ENCODE measurements at places on chromosomes 12 and 14.
A peak's percentile ranks its signal among the peaks of the same experiment; 100 is the strongest.

DNA sequence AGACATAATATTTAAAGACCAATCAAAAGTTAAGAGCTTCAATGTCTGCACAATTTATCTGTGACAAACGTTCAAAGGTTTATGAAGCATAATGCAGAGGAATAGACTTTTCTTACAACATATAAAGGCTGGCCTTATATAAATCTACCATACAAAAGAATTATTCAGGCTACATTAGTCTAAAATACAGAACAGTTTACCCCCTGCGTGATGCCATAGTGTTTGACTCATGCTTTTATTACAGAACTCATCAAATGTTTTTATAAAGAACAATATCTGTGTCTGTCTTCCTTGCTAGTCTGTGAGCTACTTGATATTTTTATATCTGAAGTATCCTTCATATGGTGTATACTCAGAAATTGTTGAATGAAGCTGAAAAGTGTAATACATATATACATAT is 1084.5 kb upstream of the FLRT2 start:
- DNase-seq: no peak

GRCh38 chr14:89485264-89485663 is 68.2 kb upstream of the FOXN3 start:
- no peak for DNase-seq

- DNase-seq: no peak
Observed at GRCh38 chr14:25089496-25089895, 39.5 kb upstream of the STXBP6 start.

DNA sequence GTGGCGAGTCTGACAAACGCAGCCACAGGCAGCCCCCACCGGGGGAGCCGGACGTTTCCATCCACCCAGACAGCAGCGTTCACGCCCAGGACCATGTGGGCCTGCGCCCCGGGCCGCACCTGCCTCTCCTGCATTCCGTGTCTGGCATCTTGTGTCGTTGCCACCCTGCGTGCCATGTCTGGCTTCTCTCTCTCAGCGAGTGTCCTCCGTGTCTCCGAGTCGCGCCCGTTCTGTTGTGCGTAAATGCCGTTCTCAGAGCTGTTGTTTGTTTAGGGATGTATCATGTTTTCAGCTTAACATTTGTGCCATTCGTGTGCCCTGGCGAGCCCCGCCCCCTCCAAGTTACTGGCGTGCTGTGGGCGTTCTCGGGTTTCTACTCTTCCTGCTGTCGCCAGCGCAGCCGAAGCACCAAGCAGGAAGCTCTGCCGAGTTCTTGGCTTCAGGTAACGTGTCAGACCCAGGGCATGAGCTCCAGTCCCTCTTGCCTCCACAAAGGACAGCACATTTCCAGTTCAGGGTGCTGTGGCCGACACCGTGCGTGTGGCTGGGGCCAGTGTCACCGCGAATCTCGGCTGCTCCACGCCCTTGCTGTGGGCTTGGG is 34.6 kb downstream of the NOC4L start:
- DNase-seq: peak; percentile 38

DNA sequence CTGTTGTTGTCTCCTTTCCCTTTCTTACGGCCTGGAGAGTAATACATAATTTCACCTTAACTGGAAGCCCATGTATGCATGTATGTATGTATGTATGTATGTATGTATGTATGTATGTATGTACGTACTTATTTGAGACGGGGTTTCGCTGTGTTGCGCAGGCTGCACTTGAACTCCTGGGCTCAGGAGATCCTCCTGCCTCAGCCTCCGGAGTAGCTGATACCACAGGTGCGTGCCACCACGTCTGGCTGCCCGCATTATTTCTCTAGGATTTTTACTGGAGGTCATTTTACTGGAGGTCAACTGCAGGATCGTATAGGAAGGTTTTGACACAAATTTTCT is 644 bp upstream of the OS9 start:
- no peak for DNase-seq

DNA sequence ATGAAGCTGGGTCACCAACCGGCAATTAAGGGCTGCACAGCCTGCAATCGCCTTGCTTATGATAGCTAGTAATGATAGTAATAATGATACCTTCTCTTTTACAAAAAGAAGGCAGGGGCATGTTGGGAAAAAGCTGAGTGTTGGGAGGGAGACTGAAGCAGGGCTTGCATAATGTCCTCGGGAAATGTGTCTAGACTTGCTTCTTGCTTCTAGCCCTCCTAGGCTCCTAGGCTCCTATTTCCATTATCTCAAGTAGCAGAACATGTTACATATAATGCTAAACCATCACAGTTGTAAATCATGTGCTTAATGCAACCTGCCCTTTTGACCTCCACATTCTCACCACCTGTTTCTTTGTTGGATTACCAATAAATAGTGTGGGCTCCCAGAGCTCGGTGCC is 18.7 kb downstream of the RERGL start:
- DNase-seq: no peak

DNA sequence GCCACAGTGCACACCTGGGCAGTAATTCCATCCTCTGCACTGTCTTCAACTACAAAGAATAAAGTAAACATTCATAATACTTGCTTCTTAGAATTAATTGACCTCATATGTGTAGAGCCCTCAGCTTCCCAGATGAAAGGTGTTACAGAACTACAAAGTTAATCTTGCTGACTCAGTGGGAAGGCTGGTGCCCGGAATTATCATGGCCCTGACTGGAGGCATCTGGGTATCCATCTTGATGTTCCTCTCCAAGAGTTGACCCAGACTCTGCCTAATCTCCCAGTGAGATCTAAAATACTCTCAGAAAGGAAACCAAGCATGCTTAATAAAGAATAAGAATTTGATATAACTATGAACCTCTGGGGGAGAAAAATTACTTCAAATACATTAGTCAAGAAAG is 147.0 kb upstream of the ARID2 start:
- DNase-seq: no peak

DNA sequence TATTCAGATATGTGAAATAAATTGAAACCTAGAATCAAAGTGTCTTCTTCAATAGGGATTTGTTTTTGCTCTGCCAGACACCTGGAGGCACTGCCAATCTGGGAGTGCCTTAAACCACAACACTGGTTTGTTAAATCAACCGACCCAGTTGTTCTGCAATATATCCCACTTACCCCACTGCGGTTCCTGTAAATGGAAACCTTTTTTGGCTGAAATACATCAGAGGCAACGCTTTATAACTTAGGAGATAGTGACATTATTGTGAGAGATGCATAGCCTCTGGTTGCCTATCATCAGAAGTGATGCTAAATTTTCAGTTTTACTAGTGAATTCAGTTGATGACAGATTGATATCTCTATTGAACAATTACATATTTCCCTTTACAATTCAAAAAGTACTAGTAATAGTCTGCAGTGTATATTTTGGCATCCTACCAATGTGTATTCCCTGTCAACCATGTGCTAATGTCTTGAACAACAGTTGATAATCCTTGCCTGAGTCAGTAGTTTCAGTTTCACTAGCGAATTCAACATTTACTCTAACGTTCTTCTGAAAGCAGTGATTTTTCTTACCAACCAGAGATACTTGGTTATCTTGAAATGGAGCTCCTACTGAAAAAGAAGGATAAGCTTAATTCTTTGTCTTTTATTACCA is 30.5 kb downstream of the PPP2R5C start:
- DNase-seq: peak; percentile 49

DNA sequence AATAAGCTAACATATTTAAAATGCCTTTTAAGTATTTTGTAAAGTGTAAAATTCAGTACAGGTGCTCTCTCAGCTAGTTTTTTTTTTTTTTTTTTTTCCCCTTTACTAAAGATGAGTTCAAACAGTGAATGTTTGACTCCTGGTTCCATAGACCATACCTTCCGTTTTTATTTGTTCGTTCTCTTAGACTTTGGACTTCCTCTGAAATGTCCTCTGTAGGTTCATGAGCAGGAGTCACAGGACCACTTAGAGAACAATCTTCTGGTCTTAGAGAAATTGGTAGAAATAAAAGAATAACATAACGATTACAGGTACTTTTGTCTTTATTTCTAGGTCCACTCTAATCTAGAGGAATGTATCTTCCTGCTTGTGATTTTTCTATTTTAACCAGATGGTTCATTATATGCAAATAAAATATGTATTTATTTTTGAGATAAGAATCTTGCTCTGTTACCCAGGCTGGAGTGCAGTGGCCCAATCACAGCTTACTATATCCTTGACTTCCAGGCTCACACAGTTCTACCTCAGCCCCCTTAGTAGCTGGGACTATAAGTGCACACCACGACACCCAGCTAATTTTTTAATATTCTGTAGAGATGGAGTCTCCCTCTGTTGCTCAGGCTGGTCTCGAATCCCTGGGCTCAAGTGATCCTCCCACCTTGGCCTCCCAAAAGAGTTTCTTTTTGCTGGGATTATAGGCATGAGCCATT is 25.8 kb downstream of the STYX start:
- no peak for DNase-seq

- peak; percentile 64 for DNase-seq
Observed at GRCh38 chr12:10554228-10554755, 48.6 kb downstream of the EIF2S3B start.

DNA sequence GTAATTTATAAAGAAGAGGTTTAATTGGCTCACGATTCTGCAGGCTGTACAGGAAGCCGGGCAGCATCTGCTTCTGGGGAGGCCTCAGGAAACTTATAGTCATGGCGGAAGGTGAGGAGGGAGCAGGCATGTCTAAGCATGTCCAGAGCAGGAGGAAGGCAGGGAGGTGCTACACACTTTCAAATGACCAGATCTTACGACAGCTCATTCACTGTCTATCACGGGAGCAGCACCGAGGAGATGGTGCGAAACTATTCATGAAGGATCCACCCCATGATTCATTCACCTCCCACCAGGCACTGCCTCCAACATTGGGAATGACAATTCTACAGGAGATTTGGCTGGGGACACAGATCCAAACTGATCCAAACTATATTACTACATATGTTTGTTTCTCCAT is 10.0 kb downstream of the SFSWAP start:
- no peak for DNase-seq
